ENCODE measurements at places on chromosomes 4 and X. TPM values are rescaled to one million over a fixed set of nuclear protein-coding genes. Genes with fewer than 3 reads are reported as not detected.

DNA sequence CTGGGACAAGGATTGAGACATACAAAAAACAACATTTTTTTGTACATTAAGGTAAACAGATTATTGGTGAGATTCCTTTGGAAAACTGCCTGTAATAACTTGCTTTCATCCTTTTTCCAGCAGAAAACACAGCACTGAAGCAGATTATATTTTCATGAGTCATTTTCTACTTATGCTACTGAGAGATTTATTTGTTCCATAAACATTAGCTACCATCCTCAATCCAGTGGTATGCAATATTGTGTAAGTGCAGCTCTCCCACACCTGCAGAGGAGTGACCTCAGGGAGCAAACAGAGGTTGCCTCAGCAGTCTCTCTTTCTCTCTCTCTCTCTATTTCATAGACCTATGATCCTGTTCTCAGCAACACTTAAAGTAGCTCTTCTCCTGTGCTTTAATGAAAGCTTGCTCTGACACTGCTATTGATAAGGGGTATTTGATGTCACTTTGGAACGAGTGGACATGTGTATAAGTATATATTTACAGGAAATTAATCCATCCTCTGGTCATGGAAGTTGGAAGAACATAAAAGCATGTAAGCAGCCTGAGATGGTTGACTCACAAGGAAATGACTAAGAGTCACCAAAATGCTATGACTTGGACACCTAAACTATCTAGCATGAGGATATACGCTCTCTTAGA, 163.7 kb upstream of the SPANXC start:
- DNase-seq: no peak

Gene RHOXF2B
- not detected for total RNA-seq

Gene OTUD4
- 56.9 TPM for total RNA-seq

- DNase-seq: no peak
These were observed 16.3 kb upstream of the DRD5 start for GRCh38 chr4:9765091-9765490.

Gene ARHGAP36
- total RNA-seq: not detected

- no peak for DNase-seq
These were observed 304.4 kb downstream of the DHX15 start for GRCh38 chr4:24279911-24280375.
